ENCODE measurements at places on chromosomes 2 and 18.

GRCh38 chr2:219723311-219723710 is 95.9 kb downstream of the SLC4A3 start:
- no peak for DNase-seq

GRCh38 chr2:157336137-157337010 is 10.8 kb upstream of the ERMN start:
- no peak for DNase-seq

DNA sequence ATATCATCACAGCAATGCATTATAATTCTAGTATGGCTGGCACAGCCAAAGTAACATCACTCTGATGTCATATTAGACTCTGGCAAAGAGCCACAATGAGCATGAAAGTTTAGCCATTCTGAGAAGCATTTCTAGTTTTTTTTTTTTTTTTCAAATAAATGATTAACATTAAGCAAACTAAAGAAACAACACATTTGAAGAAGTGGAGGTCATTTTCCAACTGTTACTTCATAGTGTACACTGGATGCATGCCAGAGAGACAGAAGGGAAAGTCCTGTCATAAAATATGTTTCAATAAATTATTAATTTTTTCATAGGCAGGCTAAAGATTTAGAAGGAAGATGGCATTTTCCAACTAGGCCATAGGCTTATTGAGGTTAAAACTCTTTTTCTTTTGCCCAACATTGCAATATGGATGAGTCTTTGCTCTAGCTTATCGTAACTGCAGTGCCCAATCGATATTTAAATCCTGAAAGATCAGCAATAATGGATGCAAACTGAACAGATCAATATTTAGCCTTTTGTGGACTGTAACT is 1630.4 kb upstream of the ACVR2A start:
- no peak for DNase-seq

DNA sequence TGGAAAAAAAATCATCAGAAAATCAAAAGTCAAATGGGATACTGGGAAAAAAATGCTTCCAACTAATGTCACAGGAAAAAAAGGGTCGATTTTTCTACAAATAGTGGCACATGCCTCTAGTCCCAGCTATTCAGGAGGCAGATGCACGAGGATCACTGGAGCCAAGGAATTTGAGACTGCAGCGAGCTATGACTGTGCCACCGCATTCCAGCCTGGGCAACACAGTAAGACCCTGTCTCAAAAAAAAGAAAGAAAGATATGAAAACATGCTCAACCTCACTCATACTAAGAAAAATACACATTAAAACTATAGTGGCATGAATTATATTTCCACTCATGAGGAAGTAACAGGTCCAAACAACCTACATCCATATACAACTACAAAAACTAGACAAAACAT is 17.9 kb downstream of the MEMO1 start:
- no peak for DNase-seq

GRCh38 chr18:40532046-40532445 is 1423.0 kb upstream of the PIK3C3 start:
- DNase-seq = no peak

- DNase-seq = no peak
Measured at GRCh38 chr2:180413336-180413735, 406.2 kb upstream of the CWC22 start.

GRCh38 chr18:40529478-40529877 is 1425.6 kb upstream of the PIK3C3 start:
- no peak for DNase-seq

DNA sequence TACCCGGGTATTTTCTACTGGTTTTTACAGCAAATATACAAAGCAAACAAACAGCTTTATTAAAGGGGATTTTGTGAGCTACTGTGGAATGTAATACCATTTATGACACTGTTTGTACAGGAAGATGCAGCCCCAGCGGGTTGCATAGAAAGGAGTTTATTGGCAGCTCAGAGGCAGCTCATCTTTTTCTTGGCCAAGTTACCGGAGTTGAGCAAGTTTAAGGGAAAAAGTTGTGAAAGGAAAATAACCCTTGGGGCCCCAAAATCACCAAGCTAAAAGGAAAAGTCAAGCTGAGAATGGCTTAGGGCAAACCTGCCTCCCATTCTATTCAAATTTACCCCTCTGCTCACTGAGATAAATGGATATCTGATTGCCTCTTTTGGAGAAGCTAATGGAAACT is 60.8 kb downstream of the MOB4 start:
- DNase-seq = no peak

- DNase-seq = no peak
Measured at GRCh38 chr18:43651057-43651456, 373.8 kb upstream of the SYT4 start.

DNA sequence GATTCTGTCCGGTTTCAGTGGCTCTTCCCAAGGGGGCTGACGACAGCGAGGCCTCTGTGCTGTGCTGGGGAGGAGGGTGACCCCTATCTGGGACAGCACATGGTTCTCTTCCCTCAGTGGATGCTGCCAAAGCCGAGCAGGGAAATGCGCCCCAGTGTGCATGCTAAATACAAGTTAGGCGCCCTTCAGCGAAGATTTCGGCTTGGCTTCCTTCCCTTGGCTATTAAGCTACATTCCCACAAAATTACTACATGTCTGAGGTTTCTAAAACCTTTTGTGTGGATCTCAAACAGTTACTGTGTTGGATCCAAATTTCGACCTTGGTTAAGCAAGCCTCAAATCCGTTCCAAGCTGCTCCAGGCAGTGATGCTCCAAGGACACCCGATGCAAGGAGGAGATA is 440.3 kb downstream of the NRXN1 start:
- no peak for DNase-seq

- no peak for DNase-seq
Measured at GRCh38 chr2:88903749-88904353, 212.4 kb downstream of the RPIA start.

DNA sequence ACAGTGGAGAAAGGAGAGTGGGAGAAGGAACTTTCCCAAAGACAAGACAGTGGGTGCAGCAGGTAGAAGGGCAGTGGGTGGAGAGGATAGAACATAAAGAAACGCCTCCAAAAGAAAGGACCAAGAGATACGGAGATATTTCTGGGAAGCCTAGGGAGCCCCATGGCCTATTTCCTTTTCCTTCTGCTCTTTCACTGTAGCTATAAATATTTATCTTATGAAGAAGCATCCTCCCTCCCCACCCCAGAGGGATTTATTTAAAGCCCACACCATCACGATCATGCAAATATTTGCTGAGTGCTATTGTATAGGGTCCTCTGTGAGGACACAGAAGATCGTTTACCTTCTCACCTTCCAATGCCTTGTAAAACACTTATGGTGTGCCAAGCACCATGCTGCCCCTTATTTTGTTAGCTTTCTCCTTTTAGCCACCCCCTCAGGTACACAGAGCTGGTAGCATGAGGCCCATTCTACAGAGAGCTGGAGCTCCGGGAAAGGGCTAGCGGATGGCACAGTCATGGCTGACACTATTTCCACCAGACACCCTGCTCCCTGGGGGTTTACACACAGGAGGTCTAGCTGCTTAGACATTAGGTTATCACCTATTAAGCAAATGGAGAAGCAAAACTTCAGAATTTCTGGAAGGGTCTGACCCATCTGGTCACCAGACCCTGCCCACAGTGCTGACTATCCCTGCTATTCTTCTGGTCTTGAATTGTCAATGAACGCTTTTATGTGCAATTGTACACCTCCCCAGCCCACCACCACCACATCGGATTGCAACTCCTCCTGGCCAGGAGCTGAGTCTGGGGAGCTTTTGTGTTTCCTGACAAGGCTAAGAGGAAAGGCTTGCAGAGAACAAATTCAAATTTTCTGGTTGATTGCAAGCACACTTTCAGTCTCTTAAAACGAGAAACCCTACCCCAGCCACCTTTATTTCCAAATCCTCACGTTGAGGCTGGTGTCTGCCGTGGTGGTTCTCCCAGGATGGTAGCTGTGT is 91.8 kb upstream of the KLF7 start:
- no peak for DNase-seq
